ENCODE measurements at places on chromosomes 11 and 22.

GRCh38 chr11:117122556-117122955, 21.5 kb upstream of the PAFAH1B2 start:
- no peak for DNase-seq

GRCh38 chr11:67656278-67656922, 5.9 kb upstream of the ACY3 start:
- no peak for DNase-seq

DNA sequence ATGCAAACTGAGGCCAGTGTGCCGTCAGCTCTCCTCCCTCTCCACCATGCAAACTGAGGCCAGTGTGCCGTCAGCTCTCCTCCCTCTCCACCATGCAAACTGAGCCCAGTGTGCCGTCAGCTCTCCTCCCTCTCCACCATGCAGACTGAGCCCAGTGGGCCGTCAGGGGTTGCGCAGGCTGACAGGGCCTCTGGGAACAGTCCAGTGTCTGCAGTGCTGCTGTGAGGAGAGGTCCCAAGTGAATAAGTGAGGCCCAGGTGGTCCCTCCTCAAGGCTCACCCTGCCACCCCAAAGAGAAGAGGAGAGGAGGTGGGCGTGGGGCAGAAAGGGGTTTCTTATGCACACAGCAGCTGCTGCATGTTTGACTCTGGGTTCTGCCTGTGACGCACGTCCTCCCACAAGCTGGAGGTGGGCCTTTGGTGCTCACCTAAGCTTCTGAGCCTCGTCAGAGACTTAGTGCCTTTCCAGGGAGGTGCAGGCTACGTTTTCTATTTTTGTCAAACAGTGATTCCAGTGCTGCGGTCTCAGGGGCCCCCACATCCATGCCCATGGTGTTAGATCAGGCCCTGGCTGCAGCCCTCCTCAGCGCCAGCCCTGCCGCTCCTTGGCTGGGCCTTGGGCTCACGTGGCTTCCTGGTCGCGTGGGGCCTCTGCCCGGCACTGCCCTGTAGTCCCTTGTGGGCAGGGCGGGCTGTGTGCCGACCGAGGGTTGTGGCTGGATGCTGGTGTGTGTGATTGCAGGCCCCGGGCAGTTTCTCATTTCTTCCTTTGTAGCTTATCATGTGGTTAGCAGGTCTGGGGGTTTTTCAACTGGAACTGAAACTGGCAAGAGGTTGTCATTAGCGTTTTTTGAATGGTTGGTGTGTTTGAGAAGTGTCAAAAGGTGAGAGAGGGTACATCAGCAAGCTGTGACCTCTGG, 7.1 kb downstream of the TPCN2 start:
- no peak for DNase-seq

- DNase-seq = no peak
Measured at GRCh38 chr22:20725987-20726558, 47.8 kb upstream of the SERPIND1 start.

DNA sequence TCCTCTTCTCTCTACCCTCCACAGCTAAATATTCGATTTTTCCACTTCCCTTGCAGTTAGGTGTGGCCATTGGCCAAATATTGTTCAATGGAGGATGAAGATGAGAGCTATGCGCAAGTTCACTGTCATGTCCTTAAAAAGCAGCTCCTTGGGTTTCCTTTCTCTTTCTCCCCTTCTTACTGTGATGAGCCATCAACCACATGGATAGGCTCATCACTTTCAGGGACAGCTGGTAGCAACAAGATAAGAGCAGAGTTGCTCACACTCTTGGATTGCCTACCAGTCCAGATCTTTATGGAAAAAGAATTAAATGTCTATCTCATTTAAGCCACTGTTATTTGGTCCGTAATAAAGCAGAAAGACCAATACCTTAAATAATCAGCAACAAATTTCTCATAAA, 377.0 kb downstream of the DDX10 start:
- DNase-seq = no peak

DNA sequence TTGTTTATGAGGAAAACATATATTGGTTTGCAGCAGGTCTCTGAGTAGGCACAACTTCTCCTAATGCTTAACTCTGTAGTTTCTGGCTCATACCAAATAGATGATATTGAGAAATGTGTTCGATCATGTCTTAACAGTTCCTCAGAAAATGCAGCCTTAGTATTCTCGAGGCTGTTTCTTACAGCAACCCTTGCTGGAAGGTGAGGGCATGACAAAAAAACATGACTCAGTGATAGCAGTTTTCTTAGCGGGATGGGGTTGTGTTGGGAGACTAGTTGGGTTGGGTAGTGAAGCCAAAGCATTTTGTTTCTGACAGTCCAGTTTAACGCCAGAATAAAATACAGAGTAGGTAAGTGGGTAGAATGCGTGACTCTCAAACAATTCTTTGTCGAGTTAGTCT, 94.7 kb upstream of the PARVA start:
- DNase-seq = no peak

DNA sequence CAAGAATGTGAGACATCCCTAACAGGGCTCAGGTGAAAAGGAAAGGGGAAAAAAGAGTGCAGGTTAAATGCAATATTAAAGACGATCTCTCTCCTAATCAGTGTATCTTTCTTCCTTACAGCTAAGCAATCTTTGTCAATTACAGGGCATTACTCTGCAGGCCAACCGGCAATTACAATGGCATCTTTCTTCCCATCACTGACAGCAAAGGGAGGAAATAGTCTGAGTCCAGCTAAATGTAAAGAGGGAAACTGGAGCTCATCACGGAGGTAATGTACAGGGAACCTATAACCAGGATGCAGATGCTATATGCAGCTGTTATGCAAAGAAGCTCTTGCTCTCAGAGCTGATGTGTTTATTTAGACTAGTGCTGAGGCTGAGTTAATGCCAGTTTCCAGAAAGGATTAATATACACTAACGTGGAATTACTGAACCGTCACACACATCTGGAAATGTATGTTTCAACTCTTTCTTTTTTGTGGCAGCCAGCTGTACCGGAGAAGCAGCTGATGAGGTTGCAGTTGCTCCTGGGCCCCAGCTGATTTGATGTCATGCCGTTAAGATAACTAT, 121.6 kb downstream of the KIRREL3 start:
- DNase-seq = no peak

DNA sequence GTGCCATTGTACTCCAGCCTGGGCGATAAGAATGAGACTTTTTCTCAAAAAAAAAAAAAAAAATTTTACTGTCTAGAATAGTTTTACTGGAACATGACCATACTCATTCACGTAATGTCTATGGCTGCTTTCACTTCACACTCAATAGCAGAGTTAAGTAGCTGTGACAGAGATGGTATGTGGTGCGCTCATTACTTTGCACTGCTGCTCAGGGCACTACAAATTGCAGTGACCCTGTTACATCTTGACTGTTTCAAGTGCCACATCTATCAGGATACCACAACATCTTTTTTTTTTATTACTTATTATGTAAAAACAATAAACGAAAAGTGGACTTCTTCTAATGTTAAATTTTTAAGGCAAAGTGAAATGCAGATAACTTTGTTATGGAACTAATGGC, 110.3 kb downstream of the ARHGAP20 start:
- DNase-seq = no peak

Data from activated CD4-positive, alpha-beta T cell treated with anti-CD3 and anti-CD28 coated beads for 4 hours (primary cell).